Large intestine (tissue), 12 donors: ENCODE measurements at places on chromosomes 11 and 22. TPM values are rescaled to one million over a fixed set of nuclear protein-coding genes. Genes with fewer than 3 reads are reported as not detected.
A peak's percentile ranks its signal among the peaks of the same experiment; 100 is the strongest.

MS4A12 gene
- not detected for polyA plus RNA-seq

DCDC1 gene
- 1.2 TPM for polyA plus RNA-seq

DNA sequence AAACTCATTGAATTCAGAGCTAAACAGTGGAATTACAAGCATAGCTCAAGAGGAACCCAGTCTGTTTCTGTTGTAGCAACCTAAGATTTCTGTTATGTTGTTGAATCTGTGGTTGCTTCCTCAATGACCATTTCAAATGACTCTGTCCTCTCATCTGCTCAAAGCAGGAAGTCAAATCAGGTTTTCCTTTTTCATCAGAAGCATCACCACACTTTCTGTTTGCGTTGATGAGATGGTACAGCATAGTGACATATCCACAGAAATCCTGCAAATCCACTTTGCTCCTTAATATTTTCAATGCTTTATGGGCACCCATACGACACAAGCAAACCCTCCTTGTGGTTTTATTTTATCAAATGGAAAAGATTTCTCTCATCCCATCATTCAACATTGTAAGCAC is 12.6 kb upstream of the UCP2 start:
- peak; percentile 31 for DNase-seq

- DNase-seq, result no peak
Observed at GRCh38 chr11:129888451-129888850, 6.9 kb downstream of the NFRKB start.

GRCh38 chr11:18088966-18089365 is 16.9 kb downstream of the SAAL1 start:
- DNase-seq, result peak; percentile 35

DNA sequence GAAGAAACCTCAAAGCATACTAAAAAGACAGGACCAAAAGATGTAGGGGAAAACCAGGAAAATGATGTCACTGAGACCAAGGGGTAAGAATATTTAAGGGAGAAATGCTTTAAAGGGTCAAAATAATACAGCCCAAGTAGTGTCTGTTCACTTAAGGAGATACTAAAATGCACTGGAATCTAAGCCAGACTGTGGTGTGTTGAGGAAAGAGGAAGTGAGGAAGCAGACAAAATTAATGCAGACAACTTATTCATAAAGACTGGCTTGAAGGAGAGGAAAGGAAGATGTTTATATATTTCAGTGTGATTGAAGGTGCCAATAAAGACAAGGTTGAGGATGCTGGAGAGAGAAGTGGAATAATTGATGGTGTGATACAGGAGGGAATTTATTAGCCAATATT is 15.7 kb downstream of the ZNF215 start:
- no peak for DNase-seq

DNA sequence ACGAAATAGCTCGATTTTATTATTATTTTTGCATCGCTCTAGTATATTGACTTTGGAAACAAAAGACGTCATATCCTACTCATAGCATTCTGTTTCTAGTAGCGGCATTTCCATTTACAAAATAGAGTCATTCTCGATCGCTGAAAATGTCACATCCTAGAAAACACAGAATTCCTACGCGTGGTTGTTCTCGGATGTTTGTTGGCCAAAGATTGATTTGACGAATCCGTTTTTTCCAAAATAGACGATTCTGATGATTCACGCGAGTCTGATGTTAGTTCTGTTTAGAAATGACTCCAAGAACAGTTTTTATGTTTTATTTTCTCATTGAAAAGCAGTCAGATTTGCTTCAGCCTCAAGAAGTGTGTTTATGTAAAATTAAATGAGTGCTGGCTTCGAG is 47.6 kb downstream of the SMIM38 start:
- no peak for DNase-seq

- DNase-seq, result no peak
Observed at GRCh38 chr11:57213342-57214097, 23.5 kb downstream of the APLNR start.

DNA sequence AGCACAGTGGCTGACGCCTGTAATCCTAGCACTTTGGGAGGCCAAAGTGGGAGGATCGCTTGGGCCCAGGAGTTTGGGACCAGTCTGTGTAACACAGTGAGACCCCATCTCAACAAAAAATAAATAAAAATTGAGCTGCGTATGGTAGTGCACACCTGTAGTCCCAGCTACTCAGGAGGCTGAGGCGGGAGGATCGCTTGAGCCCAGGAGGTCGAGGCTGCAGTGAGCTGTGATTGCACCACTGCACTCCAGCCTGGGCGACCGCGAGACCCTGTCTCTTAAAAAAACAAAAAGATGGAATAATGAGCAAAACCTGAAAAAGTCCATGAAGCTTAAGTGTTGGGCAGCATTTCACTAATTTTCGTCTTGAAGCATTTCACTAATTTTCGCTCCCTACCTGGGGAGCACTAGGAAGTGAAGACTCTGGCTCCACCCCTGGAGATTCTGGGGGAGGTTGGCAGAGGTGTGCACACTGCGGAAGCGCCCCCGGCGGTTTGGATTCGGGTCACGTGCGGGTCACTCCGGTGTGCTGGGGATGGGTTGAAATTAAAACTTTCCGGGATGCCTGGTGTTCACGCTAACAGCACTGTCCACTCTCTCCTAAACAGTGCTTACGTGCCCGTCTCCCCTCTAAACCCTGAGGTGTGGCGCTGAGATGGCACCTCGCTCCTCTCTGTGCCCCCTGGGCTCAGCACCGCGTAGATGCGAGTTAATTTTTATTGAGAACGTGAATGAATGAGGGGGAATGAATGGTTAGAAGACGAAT is 906 bp upstream of the NAA40 start:
- no peak for DNase-seq

DNA sequence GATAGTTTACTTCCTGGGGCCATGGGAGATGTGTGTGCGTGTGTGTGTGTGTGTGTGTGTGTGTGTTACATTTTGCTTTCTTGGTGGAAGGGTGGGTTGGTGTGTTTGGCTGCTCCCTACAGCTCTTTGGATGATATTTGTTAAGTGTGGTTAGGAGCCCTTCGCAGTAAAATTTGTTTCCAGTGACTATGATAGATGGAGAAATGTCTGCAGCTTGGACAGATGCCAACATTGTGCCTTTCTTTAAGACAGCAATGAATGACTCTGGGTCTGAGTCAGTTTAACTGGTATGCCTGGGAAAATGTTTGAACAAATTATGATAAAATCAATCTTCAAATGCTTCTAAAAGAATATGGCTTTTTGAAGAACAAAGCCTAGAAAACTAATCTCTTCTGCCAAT is 102.7 kb upstream of the TRPC6 start:
- no peak for DNase-seq

- DNase-seq, result peak; percentile 78
Observed at GRCh38 chr11:68312117-68312779, at the start of gene LRP5. Gene LRP5, plus strand, starts transcription at chr11:68312591. Its CDS starts 124 bp downstream, at chr11:68312715.

DNA sequence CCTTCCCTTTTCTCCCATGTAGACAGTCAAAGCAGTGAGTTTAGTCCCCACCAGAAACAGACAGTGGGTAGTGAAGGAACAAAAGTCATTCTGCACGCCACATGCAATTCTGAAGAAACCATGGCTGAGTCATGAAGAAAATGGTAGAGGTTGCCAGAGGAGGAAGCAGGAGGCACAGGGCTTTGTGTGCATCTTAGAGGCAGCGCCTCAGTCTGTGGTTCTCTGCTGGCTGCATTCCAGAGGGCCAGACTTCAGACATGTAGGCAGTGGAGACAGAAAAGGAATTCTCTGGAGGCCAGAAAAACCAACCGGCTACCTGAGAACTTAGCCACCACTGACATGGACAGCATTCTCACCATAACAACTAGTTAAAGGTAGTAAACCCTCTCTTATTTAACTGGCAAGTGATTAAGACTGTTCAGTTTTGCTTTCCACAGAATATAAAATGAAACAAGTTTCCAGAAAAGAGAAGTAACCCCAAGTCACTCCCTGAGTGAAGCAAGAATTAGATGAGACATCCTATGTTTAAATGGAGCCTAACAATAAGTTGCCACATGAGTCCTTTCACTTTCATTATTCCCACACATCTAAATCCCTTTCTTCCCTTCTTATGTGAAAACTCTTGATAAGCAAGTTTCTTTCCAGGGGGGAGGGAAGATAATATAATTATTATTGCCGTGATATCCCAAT is 556.1 kb downstream of the SOX6 start:
- DNase-seq, result peak; percentile 11
